ENCODE measurements at places on chromosomes 7 and 10.

GRCh38 chr7:142194201-142194600 is 63.7 kb downstream of the PRSS58 start:
- DNase-seq: no peak

DNA sequence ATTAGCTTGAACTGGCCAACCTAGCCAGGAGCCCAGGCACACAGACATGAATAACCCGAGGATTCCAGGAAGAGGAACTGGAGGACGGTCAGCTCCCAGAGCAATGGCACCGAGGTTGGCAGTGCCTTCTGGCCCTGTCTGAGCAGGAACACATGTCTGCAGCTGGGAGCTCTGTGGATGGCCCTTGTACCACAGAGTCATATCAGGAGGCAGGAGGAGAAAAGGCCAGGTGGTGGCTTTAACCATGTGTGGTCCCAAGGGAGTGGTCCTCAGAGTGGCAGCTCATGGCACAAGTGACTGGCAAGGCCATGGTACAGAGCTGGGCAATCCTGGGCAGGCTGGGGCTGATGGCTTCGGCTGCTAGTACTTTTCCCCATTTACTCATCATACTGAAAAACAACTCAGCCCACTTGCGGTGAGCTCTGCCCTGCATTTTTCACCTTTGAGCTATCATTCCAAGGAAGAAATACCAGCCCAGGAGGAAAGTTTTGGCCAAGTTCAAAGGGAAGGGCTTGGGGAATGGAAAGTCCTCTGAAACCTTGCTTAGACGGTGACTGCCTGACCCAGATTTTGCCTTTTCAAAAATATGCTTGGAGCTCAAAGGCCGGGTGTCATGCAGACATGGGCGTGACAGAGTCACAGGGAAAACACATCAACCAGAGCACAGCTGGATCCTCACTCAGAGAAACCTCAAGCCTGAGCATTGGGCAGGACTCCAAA is 25.7 kb upstream of the LOXL4 start:
- DNase-seq: no peak

- DNase-seq: no peak
These were observed 78.2 kb downstream of the NKX6-2 start for GRCh38 chr10:132707776-132708171.

GRCh38 chr10:35912615-35913569 is 270.8 kb upstream of the FZD8 start:
- DNase-seq: no peak

- no peak for DNase-seq
These were observed 242.6 kb downstream of the DNAJB6 start for GRCh38 chr7:157579425-157579824.

DNA sequence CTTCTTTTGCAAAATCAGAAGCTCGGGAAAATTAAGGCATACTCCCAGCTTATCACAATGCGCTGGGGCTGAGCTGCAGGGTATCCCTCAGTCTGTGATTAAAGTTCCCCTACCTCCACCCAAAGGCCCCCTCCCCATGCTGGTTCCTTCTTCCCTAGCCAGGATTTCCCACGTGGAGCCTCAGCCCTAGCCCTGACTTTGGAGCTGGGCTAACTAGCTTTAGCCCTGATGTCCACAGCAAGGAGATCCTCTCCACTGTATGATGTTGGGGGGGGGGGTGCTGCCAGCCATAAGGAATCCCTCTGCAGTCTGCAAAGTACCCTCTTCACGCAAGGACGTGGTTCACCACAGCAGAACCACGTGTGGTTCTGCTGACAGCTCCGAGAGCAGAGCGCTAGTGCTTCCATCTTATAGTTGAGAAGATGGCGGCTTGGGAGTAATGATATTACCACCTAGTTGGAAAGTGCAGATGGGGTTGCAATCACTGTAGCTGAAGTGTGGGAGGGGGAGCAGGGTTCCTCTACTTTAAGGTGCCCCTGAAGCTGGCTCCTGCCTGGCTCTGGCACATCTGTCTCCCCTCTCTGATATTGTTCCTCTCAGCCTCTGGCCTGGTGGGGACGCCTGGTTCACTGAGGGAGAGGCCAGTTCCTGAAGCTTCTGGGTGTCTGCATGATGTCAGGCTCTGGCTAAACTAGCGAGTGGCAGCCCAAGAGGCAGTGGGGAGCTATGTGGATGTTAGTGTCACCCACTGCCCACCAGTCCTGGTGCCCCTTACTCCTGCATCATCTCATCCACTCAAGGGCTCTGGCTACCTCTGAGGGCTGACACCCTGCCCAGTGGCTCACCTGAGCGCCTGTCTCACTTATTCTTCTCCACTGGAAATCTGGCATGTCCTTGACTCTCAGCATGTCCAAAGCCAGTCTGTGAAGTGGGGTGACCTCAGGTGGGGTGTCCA is 270.7 kb downstream of the RPS24 start:
- no peak for DNase-seq

GRCh38 chr7:4025694-4026615 is 656.1 kb upstream of the FOXK1 start:
- no peak for DNase-seq

DNA sequence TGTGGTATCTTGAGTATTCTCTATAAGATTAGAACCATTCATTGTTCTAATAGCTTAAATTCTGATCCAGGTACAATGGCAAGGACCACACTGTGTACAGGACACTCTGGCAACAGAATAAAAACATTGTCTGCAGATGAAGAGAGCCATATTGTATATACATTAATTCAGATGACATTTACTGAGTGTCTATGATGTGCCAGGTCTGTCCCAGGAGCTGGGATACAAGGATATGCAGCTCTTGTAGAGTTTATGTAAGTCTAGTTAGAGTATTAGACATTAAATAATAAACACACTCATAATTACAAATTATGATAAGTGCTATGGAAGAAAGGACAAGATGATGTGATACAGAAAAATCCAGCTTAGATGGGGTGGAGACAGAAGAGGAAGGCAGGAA is 184.1 kb downstream of the HIBADH start:
- DNase-seq: no peak

GRCh38 chr10:89888321-89889070 is 187.1 kb downstream of the KIF20B start:
- DNase-seq: no peak

GRCh38 chr7:5231811-5232484 is 41.9 kb downstream of the WIPI2 start:
- DNase-seq: no peak

DNA sequence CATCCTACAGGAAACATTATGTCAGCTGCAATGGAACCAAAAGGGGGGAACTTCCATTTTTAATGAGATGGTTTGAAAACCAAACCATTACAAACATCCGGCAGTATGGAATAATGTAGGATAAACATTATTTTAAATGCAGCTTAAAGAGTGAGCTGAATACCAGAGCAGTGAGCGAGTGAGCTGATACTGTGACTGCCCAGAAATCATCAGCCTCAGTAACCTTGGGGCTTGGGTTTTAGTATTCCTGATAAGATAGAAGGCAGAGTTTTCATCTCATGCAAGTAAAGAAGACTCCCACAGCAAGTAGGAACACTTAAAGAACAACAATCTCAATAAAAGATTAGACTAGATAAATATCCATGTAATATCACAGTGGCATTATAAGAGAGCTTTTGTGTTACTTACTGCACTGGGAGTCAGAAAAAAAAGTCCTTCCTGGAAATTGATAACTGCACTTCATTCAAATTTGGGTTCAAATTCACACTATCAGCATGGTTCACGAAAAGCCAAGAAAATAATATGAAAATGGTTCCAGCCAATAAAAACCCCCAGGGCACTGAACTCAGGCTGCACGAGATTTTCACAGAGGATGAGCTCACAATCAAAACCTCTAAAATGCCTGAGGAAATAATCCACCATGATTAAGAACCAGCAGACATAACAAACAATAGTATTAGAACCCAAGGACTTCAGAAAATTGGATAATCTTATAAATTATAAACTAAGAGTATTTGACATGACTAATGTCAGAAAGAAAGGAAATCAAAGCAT is 115.7 kb downstream of the MTPAP start:
- DNase-seq: no peak

GRCh38 chr10:90872648-90873020 is 860 bp downstream of the RPP30 start:
- peak; percentile 56 for DNase-seq

- DNase-seq: peak; percentile 67
These were observed 525.8 kb downstream of the KIF20B start for GRCh38 chr10:90227217-90227656.

DNA sequence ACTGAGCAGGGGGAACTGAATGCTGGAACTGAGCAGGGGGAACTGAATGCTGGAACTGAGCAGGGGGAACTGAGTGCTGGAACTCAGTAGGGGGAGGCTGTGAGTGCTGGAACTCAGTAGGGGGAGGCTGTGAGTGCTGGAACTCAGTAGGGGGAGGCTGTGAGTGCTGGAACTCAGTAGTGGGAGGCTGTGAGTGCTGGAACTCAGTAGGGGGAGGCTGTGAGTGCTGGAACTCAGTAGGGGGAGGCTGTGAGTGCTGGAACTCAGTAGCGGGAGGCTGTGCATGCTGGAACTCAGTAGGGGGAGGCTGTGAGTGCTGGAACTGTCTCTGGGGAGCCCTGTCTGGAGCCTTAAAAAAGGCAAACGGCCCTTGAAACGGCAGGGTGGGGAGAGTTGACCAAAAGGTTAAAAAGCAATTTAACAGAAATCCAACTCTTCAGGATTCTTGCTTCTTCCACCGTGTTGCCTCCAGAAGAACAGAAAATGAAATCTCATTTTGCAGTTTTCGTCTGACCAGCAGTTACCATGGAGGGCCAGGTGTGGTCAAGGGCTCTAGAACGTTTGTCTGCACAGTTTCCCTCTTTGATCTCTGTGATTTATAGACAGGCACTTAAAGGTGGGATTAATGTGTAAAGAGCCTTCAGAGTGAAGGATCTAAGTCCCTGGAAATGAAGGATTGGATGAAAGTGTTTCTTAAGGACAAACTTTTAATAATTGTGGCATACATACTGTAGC is 19.1 kb downstream of the DOCK1 start:
- no peak for DNase-seq

- no peak for DNase-seq
These were observed 689 bp upstream of the SMARCD3 start for GRCh38 chr7:151249034-151249731.

DNA sequence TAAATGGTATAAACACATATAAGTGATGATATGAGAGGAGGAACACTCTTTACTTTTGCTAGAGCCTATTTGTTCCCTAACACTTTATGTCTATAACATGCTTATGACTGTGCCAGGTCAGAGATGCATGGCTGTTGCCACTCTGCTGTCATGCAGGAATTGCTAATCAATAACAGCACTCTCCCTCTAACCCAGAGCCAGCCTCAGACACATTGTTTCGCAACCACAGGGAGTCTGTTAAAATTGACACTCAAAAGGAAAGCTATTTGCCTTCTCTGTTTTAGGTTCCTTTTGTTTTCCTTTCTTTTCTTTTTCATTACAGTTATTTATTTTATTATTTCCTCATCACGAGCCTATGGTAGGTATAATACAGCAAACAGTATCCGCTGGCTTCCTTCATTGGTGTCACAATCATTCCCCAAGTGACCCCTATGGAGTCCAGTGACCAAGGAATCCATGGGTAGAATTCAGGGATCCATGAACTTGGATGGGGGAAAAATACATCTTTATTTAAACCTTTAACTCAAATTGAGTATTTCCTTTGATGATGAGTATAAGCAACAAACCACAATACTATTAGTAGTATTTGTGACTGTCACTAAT is 6.8 kb downstream of the PON2 start:
- DNase-seq: no peak

DNA sequence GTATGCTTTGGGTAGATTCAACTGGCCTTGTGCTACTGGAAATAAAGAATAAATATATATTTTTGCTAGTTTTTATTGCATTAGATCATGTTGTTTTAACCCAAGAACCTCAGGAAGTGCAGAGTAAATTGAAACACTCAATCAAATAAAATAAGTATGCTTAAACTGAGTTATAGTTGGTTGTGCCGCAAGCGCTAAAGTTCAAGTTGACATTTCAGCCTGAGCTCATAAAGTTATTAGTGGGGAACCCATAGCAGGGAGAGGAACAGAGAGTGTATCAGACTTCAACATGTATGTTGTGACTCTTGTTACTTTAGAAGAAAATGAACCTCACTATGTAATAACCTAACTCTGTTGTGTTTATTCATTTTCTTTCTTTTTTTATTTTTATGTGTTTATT is 25.2 kb upstream of the BAMBI start:
- no peak for DNase-seq

GRCh38 chr10:58546722-58547445 is 34.2 kb downstream of the BICC1 start:
- DNase-seq: no peak

DNA sequence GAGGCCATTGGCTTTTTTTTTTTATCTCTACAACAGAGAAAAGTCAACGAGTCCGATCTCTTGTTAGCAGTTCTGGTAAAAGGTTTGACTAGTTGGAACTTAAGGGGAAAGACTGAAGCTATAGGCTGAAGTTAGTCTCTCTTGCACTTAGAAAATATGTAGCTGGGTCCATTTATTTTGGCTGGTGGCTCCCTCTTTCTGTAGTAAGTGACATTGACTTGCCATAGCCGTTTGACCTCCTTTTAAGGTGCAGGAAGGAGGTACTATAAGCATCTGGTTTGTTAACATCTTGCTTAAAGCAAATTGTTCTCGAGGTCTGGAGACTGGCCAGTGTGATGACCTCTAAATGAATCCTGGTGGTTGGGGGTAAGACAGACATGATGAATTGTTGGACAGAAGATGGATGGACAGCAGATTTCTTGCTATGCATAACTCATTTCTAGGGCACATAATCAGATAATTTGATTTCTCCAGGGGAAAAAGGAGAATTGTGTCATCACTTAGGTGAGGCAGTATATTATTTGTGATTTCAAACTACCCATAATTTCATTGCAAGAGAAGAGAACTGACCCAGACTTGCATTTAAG is 356.3 kb upstream of the GALNT17 start:
- DNase-seq: no peak

- no peak for DNase-seq
These were observed 108.0 kb downstream of the TCF7L2 start for GRCh38 chr10:113057948-113058522.

GRCh38 chr7:78090616-78091015 is 292.0 kb downstream of the PHTF2 start:
- DNase-seq: no peak

GRCh38 chr7:90593205-90593604 is 2.9 kb upstream of the CDK14 start:
- no peak for DNase-seq

DNA sequence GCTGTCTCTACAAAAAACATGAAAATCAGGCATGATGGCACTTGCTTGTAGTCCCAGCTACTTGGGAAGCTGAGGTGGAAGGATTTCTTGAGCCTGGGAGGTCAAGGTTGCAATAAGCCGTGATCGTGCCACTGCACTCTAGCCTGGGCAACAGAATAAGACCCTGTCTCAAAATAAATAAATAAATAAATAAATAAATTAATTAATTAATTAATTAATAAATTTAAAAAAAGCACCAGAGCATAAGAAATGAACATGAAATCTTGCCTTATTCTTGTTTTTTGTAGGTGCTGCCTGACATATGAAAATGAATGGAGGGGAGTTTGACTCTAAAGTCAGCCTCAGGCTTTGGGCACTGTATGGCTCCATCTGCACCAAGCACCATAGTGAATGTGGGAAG is 69.9 kb downstream of the GATA3 start:
- no peak for DNase-seq

- no peak for DNase-seq
These were observed 60.0 kb upstream of the KLF14 start for GRCh38 chr7:130793855-130794618.

GRCh38 chr7:24755541-24756407 is 1.5 kb downstream of the GSDME start:
- peak; percentile 33 for DNase-seq

- DNase-seq: no peak
These were observed 38.4 kb downstream of the PLPP4 start for GRCh38 chr10:120495226-120496009.
